ENCODE measurements at places on chromosomes 12 and 14. TPM values are rescaled to one million over a fixed set of nuclear protein-coding genes. Genes with fewer than 3 reads are reported as not detected.

The ALX1 gene
- total RNA-seq, result not detected

The GALNT8 gene
- total RNA-seq, result 2.7 TPM

The GPD1 gene
- not detected for total RNA-seq

The HPD gene
- total RNA-seq, result not detected

The GRIP1 gene
- total RNA-seq, result not detected

The SLC25A21 gene
- total RNA-seq, result 2.2 TPM

The CLEC4E gene
- total RNA-seq, result not detected

Measured in pulmonary artery endothelial cell (primary cell).